Calu3 (cell line): ENCODE measurements at places on chromosomes 7 and 10. TPM values are rescaled to one million over a fixed set of nuclear protein-coding genes. Genes with fewer than 3 reads are reported as not detected.
A peak's percentile ranks its signal among the peaks of the same experiment; 100 is the strongest.

DNA sequence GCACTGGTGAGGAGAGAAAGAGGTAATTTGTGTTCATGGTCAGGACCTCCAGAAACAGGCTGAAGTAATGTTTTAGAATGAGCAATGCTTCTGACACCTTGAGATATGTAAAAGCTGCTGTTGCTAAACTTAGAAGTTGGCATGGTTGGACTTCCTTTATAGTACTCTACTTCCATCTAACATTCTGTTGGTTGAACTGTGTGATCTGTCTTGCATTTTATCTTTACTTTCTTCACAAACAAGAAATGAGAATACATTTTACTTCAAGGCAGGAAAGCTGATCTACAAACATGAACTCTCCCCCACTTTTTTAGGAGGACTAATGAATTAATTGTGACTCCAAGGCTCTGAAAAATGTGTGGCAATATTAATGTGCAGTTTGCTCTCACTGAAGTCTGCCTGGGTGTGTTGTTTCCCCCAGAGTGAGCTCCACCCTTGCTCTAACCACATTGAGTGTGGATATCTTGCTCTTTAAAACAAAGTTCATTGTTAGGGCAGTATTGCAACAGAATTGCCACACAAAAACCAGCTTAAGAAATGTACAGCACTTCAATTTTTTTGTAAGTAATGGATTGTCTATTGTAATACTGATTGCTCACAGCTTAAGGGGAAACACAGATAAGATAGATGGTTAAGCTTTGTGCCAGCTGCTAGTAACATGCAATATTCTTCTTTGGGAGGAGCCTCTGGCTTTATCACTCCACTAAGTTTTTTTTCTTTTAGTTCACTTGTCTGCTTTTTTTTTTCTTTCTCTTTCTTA lies 69.0 kb downstream of the ADD3 start:
- peak; percentile 46 for DNase-seq

DNA sequence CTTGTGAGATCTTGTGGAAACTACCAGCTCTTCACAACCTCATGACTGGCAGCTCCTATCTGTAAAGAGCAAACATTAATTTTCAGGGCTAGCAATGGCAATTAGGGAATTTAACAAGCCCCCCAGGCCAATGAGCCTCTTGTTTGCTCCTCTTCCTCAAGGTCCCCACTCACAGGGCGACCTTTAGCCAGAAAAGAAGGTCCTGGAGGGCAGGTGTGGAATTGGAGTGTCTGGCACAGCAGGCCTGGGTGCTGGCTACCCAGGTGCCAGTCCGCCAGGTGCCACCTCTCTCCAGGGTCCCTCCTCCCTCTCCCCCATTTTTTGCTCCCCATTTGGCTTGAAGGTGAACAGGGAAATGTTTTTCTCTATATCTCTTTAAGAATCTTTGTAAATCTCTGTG lies 1.9 kb upstream of the CEP55 start:
- no peak for DNase-seq

The ODAD2 gene
- 0.20 and 0.61 TPM in 2 replicates for total RNA-seq

The HGF gene
- total RNA-seq: not detected in 2 replicates

DNA sequence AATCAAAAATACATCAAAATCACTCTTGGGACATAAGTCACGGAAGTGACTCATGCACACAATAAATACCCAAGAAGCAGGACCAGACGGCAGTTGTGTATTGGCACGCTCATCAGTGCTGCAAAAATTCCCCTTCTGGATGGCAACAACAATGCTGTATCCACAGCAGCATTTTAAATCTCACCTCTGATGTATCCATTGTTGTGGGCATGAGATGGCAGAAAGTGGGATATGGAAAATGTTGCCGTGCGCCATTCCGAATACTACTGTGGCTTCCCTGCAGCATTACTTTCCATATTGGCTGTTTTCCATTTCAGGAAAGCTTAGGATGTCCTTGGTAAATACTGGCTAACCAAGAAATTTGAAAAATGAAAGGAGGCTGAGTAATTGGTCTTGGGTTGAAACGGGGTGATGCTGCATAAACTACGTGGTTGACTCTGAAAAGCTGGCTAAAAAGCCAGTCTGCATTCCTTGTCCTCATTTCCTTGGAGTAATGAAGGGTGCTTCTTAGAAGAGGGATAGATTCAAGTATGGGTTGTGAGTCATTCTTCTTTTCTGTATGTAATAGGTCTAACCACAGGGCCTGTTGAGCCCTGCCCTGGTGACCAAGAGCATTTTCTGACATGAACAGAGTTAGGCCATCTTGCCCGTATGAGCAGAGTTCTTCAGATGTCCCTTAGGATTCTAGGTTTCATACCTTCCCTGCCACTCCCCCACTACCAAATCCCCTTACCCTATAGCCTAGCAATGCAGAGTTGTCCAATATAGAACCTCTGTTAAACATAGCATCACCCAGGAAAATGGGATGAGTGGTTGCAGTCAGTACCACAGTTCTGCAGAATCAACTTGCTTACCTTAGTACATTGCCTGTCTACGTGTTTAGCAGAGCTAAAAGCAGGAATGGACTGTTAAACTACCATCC lies 36.3 kb upstream of the TOMM7 start:
- no peak for DNase-seq
